DMS 273 treated with DMSO at 0.1 percent for 48 hours (cell line): ENCODE measurements at places on chromosomes 7 and 10.

- peak; percentile 54 for DNase-seq
These were observed 13.2 kb upstream of the TRA2A start for GRCh38 chr7:23544913-23545354.

GRCh38 chr7:80372415-80372814, 139.4 kb downstream of the GNAT3 start:
- DNase-seq: no peak

DNA sequence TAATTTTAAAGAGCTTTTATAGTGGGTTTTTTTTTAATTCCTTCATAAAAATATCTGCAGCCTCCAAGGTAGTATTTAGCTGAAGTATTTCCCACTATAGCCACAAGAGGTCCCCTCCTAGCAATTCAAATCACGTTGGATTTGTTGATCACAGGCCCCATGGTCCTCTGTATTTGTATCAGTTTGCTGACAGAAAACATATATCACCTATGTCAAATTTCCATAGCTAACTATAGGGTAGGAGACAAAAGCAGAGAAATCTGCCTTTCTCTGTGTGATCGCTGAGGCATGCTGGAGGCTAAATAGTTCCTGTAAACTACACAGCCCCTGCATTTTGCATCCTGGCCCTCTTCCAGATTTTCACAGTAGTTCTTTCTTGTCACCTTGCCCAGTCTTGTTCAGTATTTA, 1.7 kb upstream of the CTNNA3 start:
- peak; percentile 6 for DNase-seq

DNA sequence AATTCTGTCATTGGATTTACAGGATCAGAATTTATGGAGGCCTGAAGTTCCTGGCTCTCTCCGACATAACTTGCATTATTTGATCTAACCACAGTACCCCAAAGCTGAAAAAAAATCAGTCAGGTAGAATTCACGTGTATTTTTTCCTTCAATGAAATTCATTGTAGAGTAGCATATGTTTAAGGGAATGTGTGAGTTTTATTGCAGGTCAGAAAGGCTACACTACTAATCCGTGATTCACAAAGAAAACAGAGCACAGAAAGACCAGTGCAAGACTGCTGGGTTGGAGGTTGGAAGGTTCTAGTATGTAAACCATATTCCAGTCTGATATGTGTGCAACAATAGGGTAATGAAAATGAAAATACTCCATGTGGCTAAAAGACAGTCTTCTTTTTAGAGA, 247.0 kb upstream of the FERD3L start:
- DNase-seq: no peak

DNA sequence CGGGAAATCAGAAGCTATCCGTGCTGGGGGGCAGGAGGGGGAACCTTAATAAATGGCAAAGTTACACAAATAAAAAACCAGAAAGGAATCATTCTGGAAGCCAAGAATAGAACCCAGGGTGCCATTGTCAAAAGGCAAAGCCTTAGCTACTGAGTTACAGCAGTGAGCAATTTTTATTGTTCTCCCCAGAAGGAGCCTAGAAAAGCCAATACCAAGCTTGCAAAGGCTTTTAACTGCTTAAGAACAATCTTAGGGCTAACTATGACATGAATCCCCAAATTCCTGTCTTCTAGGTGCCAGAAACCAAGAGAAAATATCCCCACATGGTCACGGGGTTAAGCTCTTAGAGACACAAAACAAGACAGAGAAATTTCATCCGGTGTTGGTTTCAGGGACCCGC, 482.7 kb downstream of the CCSER2 start:
- no peak for DNase-seq

GRCh38 chr10:61883371-61884025, 18.0 kb upstream of the ARID5B start:
- no peak for DNase-seq
